GDM1 (cell line): ENCODE measurements at places on chromosomes 2 and 18.

GRCh38 chr2:36677386-36677785, 19.1 kb upstream of the VIT start:
- DNase-seq: no peak

- no peak for DNase-seq
These were observed 43.6 kb downstream of the TET3 start for GRCh38 chr2:74028290-74028689.

DNA sequence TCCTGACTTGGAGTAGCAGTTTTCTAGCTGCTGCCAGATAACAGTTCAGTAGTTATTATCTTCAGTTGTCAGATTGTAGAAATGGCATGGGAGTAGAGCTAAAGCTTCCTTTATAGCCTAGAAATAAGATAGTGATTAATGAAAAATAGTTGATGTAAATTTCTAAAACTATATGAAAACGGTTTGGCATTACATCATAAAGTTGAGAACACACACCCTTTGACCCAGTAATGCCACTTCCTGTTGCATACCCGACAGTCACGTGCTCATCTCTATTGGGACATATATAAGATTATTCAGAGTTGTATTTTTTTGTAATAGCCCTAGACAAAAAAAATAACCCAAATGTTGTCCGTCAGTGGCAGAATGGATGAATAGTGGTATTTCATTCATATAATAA, 39.4 kb upstream of the ASB1 start:
- DNase-seq: no peak

DNA sequence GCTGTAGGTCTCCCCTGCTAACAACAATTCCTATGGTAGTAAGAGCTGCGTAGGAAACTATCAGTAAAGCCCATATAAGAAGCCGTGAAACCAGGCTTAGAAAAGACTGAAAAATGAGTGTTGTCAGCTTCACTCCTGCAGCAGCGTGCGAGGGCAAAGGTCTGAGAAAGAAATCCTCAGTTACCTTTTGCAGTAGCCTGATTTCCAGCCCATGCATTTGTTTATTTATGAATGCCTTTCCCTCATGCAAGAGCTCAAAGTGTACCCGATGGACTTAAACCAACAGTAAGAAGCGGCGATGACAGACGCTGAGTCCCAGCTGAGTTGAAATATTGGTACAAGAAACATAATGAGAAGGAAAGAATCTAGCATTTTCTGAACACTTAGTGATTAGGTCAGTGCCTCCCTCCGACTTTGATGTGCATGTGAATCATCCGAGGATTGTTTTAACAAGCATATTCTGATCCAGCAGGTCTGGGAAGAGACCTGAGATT, 15.0 kb upstream of the POLI start:
- DNase-seq: no peak

- DNase-seq: peak; percentile 51
These were observed 1.7 kb upstream of the LDLRAD4 start for GRCh38 chr18:13216711-13217465.

DNA sequence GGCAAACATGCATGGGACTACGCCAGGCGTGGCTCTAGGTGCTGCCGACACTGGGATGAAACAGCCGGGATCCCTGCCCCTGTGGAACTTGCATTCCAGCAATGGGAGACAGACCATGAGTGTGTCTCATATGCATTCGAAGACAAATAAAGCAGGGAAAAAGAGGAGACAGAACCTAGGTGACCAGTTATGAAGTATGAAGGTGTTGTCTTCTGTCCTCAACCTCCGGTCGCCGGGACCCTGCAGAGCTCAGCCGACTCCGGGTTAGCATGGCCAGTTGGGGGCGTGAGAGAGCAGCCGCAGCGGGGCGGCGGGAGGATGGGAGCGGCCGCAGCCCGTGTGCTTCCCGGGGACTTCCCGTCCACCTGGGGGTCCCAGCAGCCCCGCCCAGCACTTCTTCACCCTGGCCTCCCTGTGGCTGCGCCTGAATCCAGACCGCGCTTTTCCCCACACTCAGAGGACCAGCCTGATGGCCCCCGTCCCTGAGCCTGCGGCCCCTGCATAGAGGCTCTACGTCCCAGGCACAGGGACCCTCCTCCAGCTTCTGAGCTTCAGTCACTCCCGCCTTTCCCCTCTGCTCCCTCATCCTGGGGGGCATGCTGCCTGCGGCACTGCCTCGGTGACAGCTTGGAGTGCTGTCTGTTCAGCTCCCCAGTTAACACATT, 11.4 kb downstream of the ID2 start:
- no peak for DNase-seq

DNA sequence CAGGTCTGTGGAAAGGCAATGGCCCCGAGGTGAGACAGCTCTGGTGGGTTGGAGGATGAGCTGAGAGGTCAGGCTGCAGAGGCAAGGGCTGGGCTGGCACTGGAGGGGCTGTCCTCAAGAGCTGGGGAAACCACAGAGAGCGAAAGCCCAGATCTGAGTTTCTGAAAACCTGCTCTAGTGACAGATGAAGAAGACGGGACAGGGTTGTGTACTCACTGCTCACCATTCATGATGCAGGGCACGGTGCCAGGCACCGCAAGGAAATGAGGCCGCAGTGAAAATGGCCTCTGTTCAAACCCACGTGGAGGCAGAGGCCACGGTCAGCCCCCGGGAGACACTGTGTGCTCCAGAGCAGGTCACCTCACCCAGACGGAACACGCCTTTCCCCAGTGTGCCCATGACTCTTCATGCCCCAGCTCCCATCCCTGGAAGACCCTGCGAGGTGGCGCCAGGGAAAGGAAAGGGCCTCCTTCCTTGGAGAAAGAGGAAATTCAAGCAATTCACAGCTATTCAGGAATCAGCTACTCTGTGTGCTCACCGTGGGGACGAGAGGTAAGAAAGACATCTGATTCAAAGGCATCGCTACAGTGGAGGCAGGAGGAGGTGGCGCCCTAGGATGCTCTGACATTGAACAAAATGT, 24.3 kb upstream of the ID2 start:
- DNase-seq: peak; percentile 10

- DNase-seq: no peak
These were observed 110.1 kb upstream of the SULT1C3 start for GRCh38 chr2:108129636-108130035.

DNA sequence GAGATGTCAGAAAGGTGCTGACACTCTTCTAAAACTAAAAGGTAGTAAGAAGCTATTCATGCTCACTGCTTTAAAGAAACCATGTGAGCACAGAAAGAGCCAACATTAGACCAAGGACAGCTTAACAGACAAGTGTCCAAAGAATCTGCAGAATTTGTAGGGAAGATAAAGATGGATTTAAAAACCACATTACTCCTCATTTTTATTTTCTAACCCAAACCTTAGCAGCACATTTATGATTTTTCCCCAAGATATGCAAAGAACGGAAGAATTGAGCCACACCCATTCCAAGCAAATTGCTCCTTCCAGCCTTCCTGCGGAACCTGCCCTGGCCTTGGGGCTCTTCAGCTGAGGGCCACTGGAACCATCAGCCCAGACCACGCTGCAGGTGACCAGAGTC, 26.9 kb downstream of the MBP start:
- no peak for DNase-seq

DNA sequence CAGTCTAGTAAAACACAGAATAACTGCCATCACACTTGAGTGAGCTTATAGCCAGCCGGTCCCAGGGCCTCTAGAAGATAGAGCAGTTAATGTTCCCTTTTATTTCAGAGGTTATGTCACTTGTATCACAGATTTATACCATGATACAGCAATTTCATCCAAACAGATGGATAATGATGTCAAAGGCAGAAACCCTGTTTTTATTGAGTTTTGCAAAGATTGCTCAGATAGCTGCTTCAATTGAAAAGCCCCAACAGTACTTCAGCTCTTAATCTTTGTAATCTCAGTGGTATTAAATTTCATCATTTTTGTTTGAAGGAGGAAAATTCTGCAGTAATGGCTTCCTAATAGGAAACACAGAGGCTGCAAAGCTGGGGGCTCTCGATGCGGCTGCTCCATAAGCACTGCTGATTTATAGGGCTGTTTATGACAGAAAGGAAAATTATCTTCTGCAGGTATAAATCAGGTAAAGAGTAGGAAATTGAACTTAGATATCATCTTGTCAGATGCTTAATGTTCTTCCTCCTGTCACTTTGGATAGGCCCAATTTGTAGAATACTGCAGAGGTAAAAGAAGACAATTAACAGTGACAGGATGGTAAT, 112.3 kb downstream of the LNPK start:
- DNase-seq: no peak

- no peak for DNase-seq
These were observed 149.2 kb upstream of the TWIST2 start for GRCh38 chr2:238698451-238699306.

- no peak for DNase-seq
These were observed 748 bp downstream of the FMNL2 start for GRCh38 chr2:152335726-152336118.

DNA sequence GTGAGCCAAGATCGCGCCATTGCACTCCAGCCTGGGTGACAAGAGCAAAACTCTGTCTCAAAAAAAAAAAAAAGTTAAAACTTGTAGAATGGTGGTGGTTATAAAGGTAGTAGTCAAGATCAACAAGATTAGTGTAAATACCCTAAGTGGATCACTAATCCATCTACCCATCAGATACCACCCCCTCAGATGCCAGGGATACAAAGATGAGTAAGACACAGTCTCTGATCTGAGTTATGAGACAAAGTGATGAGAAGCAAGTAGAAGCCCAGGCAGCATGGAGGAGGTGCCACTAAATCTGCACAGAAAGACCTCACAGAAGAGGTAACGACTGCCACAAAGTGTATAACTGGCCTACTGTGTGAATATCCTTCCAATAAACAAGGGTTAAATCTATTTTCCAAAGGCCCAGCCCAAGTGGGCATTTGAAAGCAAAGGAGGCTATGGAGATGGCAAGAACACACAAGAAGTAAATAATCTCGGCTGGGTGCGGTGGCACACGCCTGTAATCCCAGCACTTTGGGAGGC, 20.2 kb downstream of the NFE2L2 start:
- no peak for DNase-seq
